ENCODE measurements at places on chromosomes 3 and 15. TPM values are rescaled to one million over a fixed set of nuclear protein-coding genes. Genes with fewer than 3 reads are reported as not detected.

DNA sequence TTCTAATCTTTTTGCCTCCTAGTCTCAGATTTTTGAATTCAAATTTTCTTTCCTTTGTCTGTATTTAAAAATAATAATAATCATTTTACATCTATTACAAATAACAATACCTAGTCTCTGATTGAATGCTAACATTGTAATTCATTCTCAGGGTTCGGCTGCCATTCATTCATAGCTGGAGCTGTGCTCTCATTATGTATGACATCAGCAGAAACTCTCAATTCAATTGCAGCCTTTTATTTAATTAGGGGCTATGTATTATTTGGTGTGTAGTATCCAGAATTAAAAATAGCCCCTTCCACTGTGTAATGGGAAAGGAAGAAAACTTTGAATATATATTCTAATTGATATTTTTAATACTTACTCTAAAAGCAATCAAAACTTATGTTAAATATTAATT is 270.4 kb upstream of the MDFIC2 start:
- DNase-seq, result no peak

GRCh38 chr3:16883723-16884083 is 1.1 kb upstream of the PLCL2 start:
- DNase-seq, result no peak

DNA sequence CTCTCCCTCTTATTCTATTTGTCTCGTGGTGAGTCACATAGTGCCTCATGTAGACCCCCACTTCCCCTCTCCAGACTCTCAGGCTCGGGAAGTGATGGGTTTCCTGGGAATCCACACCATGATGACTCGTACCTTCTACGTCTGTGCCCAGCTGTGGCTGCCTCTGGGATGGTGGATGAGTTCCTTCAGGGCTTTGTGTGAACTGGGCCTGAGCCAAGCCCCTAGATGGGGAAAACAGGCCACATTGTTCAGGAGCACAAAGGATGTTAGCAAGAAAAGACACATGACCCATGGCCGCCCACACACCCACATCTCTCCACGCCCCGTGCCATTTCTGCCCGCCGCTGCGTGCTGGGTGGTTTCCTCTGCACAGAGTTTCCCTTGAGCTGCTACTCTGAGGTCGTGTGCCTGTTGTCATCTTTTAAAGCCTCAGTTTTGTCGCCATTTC is 10.5 kb downstream of the ISG20 start:
- DNase-seq, result no peak

DNA sequence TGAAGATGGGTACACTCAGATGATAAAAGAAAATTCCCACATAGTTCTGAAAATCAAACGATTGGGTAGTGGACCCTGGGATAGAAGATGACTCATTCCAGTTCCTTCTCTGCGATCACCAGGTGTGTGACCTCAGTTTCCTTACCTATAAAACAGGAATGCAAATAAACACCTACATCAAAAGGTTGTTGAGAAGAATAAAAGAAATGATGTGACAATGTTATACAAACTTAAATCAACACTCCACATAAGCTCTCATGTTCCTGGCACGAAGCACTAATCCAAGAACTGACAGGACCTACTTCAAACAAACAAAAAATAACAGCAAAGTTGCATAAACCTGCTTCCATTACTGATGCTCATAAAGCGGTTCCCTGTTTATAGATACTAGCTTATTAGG is 69.2 kb downstream of the RORA start:
- no peak for DNase-seq

DNA sequence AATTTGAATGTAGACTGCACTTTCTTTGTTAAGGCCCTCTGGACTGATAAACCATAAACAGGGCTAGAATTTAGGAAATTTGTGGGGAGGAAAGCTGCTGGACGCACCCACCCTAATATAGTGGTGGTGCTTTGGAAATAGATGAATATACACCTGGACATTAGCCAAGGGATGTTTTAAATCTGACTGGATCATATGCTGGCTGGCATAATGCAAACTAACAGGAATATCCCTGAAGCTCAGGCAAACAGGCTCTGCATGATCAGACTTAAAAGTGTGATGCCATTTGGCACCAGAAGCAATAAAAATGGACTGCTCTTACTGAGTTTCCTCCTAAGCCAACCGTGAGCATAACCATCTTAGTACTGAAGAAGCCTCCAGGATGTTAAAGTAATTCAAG is 465.8 kb upstream of the ROBO1 start:
- DNase-seq, result no peak

- no peak for DNase-seq
Observed at GRCh38 chr3:9022305-9023225, 59.3 kb upstream of the RAD18 start.

- DNase-seq, result no peak
Observed at GRCh38 chr3:188041193-188041592, 112.8 kb upstream of the LPP start.

GRCh38 chr3:44031387-44032380 is 210.0 kb upstream of the TOPAZ1 start:
- no peak for DNase-seq

The LRRC34 gene
- total RNA-seq, result not detected

The KIF23 gene
- 41.9 TPM for total RNA-seq

The CEMIP gene
- 0.33 TPM for total RNA-seq

The GATM gene
- total RNA-seq, result 0.58 TPM
